ENCODE measurements at places on chromosomes 1 and 21.
A peak's percentile ranks its signal among the peaks of the same experiment; 100 is the strongest.

- no peak for DNase-seq
Observed at GRCh38 chr1:215439549-215439948, 127.6 kb upstream of the KCTD3 start.

GRCh38 chr1:8314346-8315280, 3.3 kb upstream of the SLC45A1 start:
- DNase-seq = peak; percentile 45

GRCh38 chr21:19440792-19441655, 1037.4 kb upstream of the TMPRSS15 start:
- DNase-seq = no peak

- DNase-seq = no peak
Observed at GRCh38 chr1:211648980-211649934, 26.2 kb downstream of the NEK2 start.

- DNase-seq = no peak
Observed at GRCh38 chr1:109105881-109106280, 8.0 kb upstream of the ELAPOR1 start.

GRCh38 chr1:44101328-44101727, 17.3 kb upstream of the KLF17 start:
- no peak for DNase-seq

DNA sequence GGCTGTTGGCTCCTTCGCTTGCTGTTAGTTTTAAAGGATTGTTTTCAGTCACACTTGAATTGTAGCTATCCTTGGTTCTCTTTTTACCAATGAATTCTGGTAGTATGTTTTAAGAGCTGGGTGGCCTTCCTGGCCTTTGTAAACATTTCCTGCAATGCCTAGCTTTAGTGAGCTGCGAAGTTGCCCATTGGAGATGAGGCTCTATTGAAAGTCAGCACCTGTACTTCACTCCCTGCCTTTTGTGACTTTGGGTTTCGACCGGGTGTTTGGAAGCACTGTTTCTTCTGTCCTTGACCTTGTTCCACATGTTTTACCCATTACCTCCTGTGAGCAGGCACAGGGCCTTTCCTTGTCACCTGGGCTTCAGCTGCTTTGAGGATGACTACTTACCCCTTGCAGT, 64.7 kb downstream of the DYRK1A start:
- DNase-seq = no peak

DNA sequence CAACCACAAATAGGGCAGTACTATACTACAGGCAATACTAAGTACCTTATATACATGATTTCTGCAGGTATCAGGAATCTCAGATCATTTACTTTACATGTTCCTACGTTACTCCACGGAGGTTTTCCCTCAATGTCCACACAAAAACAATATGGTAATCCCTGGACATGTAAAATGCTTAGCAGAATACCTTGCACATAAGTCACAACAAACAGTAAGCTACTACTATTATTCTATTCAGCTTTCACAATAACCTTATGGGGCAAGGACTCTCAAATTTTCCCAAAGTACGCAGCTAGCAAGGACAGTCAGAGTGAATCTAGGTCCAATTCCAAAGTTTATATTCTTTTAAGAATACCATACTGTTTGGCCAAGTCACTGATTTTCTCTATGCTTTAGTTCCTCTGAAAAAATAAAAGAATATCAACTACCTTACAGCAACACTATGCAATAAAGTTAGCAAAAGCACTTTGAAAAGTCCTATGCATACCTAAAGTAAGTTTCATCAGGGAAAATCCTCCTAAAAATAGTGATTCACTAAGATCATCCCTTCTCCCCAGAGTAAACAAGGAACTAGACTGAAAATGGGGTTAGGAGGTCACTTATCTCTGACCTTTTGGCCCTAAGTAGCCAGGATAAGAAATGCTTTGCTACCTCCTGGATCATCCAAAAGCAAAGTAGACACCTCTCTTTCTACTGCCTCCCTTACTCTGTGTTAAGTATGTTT, 67.4 kb downstream of the LUZP1 start:
- DNase-seq = no peak

DNA sequence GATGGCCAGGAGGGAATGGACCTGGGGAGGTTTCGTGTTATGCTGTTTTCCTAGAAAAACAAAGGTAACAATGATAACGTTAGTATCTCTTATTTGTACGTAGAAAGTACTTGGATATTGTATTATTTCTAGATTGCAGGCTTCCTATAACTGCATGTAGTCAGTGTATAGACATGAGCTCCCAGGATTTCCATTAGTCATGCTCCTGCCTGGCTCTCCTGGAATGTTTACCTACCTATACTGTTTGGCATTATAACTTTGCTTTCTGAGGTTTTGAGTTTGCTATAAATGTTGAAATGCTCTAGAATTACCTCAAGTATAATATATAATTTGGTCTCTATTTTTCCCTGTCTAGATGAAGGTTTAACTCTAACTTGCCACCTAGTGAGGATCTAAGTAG, 66.1 kb downstream of the TTC3 start:
- no peak for DNase-seq

DNA sequence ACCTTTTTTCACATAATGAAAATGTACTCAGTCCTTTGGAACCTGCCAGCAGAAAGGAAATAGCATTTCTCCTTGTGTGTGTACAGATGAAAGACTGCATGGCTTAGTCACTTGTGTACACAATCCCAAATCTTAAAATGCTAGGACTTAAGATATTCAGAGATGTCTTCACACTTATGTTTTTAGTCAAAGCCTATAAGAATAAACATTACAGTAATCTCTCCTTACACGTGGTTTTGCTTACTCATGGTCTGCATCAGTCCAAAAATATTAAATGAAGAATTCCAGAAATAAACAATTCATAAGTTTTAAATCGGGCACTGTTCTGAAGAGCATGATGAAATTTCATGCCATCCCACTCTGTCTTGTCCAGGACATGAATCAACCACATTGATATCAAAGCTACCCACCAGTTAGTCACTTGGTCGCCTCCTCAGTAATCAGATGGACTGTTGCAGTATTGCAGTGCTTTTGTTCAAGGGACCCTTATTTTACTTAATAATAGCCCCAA, 75.7 kb upstream of the RRP15 start:
- DNase-seq = no peak

DNA sequence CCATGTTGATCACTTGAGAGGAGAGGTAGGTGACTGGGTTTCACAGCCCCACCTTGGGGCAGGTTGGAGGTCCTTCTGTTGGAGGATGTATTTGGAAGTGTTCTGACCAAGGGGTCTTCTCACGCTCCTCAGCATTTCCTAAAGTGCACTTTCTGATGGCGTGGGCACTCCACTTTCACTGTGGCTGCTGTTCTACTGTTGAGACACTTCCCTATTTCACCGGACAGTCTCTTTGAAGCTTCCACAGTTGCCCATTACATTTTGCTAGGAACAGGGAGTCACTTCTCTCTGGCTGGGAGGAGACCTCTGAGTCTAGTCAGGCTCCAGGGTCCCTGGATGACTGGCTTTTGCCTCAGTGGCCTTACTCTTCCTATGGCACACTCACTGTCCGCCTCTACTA, 180.0 kb upstream of the LMO4 start:
- no peak for DNase-seq

GRCh38 chr1:67635055-67635809, 49.8 kb upstream of the GADD45A start:
- no peak for DNase-seq

DNA sequence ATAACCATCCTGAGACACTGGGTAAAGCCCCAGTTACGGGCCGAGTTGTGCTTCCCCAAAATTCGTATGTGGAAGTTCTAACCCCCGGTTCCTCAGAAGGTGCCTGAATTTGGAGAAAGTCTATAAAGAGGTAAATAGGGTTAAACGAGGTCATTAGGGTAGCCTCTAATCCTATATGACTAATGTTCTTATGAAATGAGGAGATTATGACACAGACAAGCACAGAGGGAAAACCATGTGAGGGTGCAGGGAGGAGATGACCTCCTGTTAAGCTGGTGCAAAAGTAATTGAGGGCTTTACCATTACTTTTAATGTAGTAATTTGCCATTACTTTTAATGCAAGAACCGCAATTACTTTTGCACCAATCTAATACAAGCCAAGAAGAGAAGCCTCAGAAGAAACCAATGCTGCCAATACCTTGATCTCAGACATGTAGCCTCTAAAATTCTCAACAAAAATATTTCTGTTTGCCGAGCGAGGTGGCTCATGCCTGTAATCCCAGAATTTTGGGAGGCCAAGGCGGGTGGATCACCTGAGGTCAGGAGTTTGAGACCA, 260.8 kb downstream of the GPATCH2 start:
- DNase-seq = no peak

GRCh38 chr1:78619446-78619802, 824 bp upstream of the IFI44L start:
- DNase-seq = no peak
